ENCODE measurements at places on chromosomes 16 and 17.

- DNase-seq: no peak
These were observed 7.8 kb downstream of the CD300A start for GRCh38 chr17:74474043-74474792.

DNA sequence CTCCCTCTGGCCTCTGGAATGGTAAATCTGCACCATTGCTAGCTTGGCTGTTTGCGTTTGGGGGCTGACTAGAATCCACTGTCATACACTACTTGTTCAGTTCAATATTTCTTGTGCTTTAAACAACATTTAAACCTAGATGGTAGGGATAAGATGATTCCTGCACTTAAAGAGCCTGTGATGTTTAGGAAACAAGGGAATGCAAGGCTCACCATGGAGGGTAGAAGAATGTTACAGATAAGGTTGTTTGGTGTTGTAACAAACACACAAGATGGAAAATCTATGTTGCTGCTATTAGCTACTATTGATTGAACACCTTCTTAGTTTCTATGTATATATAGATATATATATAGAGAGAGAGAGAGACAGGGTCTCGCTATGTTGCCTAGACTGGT is 31.4 kb downstream of the YPEL2 start:
- DNase-seq: no peak

- DNase-seq: no peak
These were observed 3.1 kb downstream of the C17orf113 start for GRCh38 chr17:42047343-42047742.

DNA sequence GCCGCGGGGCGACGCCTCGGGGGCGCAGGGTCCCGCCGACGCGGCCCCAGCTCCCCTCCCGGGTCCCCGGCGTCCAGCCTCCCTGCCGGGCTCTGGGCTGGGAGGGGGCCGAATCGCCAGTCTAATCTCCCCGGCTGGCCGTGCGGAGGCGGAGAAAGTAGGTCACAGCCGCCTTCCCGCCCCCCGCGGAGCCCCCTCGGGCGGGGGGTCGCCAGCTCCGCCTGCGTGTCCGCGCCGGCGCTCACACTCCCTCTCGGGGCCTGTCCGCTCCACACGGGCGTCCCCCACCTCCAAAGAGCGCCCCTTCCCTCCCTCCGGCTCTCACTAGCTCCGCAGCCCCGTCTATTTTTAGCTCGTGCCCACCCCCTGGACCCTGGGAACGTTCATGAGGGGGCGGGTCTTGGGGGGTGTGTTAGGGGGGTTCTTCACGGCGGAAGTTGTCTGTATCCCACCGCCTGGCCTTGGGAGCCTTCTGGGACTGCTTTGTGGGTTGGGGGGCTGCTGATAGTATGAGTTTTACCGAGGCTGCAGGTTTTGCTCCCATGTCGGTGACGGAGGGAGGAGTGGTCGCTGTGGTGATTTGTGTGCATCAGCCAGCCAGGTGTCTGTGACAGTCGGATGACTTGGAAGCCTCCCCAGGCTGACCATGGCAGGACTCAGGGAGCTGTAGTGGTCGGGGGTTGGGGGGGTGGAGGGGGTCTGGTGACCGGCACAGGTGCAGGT is 1.1 kb downstream of the ATP1B2 start:
- DNase-seq: no peak

DNA sequence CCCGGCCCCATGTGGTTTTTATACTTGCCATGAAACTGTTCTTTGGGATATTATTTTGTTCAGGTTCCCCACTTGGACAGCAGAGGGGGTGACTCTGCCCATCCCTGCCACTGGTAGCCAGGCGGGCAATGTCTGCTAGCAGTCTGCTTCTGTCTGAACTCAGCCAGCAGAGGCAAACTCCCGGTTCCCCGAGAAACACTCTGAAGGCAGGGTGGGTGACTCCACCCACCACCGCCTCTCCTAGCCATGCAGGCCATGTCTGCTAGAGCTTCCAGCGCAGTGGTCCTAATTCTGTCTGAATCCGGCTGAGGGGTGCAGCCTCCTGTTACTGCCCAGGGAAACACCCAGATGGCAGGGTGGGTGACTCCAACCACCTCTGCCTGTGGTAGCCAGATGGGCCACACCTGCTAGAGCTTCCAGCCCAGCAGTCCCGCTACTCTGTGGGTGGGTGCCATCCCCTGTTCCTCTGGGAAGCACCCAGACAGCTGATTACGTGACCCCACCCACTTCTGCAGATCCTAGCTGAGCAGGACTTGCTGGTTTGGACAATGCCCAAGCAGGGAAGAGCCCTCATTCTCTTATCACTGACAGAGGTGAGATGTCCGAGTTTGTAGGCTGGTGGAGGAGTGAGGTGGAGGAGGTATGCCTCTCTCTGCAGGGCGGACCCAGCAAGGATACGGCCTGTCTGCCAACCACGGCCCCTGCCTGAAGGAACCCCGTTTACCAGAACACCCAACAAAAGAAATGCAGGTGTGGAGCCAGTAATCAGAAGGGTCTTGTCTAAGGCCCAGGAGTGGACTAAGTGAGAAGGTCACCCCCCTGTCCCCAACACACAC is 22.4 kb downstream of the NLRP1 start:
- no peak for DNase-seq

- DNase-seq: no peak
These were observed 41.6 kb downstream of the DCAKD start for GRCh38 chr17:45009676-45010467.

DNA sequence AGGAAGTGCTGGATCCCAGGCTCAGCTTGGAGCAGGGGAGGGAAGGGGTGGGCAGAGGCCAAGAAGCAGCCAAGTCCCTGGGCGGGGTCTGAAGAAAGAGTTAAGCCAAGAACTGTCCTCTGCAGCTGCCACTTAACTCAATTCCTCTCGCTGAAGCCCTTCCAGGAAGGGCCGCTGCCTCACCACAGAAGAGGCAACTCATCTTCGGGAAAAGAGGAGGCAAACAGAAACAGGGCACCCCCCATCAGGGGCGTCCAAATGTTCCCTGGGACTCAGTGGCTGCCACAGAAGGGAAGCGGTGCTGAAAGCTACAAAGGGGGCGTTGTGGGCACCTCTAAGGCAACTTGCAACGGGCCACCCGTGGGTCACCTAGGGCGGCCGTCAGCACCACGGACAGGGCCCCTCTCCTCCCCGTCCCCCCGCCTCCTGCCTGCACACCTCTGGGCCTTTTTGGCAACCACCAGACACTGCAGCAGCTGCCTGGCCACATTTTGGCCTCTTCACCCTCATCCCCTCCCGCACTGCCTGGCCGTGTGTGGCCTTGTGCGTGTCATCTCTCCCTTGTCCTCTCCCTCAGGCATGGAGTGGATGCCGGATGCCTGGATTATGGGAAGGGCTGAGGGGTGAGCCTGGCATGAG is 2.5 kb downstream of the TLCD3B start:
- DNase-seq: no peak

GRCh38 chr16:66206363-66206762 is 160.1 kb upstream of the CDH5 start:
- DNase-seq: no peak

GRCh38 chr16:3876695-3877094 is 3.8 kb downstream of the CREBBP start:
- DNase-seq: no peak

DNA sequence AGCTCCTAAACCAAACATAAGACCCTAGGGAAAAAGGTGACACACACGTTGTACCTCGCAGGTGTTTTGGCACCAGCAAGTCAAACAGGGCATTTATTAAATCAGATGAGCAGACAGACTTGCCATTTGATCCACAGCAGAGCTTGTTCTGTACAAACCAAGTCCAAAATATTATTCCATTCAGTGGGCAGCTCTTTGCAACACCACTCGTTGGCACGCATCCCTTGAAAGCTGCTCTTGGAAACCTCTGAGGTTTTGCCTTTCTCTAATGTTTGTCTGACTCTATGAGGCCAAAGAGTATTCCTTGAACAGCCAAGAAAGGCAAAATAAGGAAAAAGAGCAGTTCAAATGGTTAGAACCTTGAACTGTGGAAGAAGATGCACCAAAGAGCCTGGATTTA is 12.7 kb downstream of the TMEM100 start:
- no peak for DNase-seq

DNA sequence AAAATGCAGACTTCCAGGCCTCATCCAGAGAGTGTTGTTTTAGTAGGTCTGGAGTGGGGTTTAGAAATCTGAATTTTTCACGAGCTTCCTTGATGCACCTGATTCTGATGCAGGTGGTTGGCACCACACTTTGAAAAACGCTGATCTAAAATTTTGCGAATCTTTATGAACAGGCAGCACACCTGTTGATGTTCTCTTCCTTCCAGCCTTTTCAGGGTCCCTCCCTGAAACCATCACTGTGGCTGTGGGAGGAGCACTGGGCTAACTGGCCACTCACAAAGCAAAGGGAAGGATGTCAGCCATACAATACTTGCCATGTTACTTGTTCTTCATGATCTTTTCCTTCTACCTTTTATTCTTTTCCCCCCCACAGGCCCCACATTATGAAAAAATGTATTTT is 14.2 kb downstream of the LDAF1 start:
- no peak for DNase-seq

- no peak for DNase-seq
These were observed 46.9 kb upstream of the DLX4 start for GRCh38 chr17:49922095-49922494.

DNA sequence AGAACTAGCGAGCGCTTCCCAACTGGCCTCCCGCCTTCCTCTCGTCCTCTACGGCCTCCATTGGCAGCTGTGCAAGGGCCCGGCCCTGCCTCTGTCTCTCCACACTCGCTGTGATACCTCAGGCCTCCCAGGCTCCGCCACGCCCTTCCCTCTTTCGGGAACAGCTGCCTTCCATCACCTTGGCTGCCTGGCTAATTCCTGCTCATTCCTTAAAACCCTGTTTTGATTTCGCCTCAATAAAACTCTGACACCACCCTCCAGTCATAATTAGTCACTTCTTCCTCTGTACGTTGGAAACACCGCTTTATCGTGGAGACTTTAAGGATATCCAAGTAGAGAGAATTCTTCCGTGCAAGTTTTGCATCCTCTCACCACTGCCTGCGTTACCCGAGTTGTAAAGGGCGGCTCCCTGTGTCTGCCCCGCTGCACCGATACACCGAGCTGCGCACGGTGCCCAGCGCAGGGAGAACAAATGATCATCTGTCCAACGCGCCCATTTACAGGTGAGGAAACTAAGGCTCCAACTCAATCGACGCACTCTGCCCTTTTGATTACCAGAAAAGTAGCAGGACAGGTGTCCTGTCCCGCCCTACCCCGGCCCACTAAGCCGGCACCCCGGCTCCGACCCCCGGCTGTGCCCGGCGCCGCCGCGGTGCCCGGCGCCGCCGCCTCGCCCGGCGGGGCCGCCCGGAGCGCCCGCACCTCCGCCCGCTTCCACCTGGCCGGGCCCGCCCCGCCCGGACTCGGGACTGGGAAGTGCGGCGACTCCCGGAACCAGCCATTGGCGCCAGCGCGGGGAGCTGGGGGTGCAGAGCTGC is 139.7 kb downstream of the SEC14L1 start:
- no peak for DNase-seq

DNA sequence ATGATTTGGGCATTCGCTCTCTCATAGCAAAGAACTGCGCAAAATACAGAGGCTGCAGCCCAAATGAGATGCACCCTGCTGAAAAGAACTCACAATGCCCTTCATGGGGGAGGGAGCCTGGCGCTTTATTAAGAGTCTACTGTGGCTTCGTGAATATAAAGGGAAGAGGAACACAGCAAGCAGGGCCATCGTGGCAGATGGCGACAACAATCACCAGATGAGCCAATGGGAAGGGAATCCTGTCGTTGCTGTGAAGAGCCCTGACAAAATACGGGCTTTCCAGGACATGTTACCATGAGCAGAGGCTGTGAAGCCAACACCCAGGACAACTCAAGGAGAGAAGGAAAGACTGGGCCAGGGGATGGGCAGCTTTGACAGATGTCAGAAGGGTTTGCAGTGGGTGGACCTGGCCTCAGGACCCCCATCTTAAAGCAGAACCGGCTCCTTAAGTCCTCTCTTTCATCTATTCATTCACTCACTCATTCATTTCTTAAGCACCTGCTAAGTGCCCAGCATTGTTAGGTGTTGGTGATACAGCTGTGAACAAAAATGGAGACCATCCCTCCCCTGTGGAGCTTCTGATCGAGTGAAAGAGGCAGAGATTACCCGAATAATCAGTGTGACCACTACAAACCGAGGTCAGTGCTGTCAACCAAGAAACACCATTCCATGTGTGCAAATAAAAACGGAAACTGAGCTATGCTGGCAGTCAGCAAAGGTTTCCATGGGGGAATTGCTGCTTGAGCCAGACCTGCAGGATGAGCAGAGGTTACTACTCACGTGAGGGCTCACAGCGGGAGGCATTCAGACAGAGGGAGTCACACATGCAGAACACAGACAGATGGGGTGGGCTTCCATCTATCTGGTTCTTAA is 125.8 kb downstream of the DYNLRB2 start:
- no peak for DNase-seq

- no peak for DNase-seq
These were observed 185.9 kb downstream of the KCNJ2 start for GRCh38 chr17:70355185-70355584.

DNA sequence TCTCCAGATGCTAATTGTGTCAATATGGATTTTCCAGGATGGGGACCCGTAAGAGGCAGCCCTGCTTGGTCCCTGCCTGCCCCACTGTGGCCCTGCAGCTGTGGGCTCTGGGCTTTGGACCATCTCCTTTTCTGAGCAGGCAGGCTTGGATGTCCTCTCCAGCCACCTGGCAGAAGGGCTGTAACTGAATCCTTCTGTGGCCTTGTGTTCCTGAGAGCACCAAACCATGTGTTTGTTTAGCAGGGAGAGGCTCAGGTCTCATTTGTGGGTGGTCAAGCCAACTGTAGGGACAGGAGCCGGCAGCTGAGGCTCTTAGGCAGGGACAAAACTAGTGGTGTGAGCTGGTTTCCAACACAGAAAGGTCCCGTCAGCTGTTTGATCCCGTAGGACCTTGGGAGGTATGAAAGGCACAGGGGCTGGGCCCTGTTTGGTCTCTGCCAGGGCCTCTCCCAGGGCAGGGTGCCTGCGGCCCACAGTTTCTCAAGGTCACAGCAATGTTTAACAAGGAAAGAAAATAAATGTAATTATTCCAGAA is 18.5 kb downstream of the SEC14L5 start:
- no peak for DNase-seq

DNA sequence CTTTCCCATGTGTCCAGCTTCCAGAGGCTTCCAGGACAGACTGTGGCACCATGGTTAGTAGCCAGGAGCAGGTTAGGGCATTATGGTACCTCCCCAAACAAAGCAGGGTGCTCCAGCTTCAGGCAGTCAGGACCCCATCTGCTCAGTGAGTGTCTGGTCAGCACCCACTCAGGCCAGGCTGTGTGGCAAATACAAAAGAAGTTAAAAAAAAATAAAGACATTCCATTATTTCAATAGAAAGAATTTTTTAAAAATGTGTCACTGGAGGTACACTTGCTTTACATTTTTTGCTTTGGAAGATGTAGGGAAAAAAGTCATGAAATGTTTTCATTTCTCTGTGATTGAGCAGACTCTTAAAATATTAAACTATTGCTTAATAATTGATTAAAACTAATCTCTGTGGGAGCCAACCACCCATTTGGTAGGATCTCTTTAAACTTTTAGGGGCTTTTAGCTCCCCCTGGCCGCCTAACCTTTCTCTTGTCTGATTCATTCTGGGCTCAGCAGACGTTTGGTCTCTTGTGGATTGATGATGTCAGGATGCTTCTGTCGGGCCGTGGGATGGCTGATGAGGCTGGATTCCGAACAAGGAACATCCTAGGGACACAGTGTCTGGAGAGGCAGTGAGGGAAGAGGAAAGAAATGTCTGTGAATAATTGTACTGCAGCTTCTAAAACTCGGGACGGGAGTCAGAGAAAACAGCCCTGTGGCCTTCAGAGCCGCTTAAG is 28.4 kb upstream of the NPTX1 start:
- no peak for DNase-seq

GRCh38 chr16:30060836-30061554 is 4.6 kb upstream of the ALDOA start:
- DNase-seq: no peak

GRCh38 chr16:81040842-81041241 is 5.2 kb downstream of the ATMIN start:
- DNase-seq: no peak

- peak; percentile 91 for DNase-seq
These were observed at the start of gene CCL5 for GRCh38 chr17:35879773-35880654. Gene CCL5 (minus strand): TSS chr17:35880360.

Measured in activated CD4-positive, alpha-beta T cell treated with anti-CD3 and anti-CD28 coated beads, Interleukin-2, Interleukin-6, amounts not matched to agents 100 ng/mL and 50 ng/mL, durations not matched to agents 16 hours and 8 hours (primary cell).